ENCODE measurements at places on chromosomes 12 and 14. TPM values are rescaled to one million over a fixed set of nuclear protein-coding genes. Genes with fewer than 3 reads are reported as not detected.

The SAMD15 gene
- 0.39 TPM for total RNA-seq

The DACT1 gene
- 4.7 TPM for total RNA-seq

The AQP6 gene
- total RNA-seq: not detected

The ACRBP gene
- total RNA-seq: 0.13 TPM
